Stimulated activated naive B cell treated with anti-CD40 and anti-IgM and Interleukin-4, amounts not matched to agents 10 μg/mL and 1 μg/mL and 100 μg/mL, for 72 hours (primary cell): ENCODE measurements at places on chromosomes 4 and X.
A peak's percentile ranks its signal among the peaks of the same experiment; 100 is the strongest.

GRCh38 chrX:8005678-8006347 lies 78.6 kb upstream of the PNPLA4 start:
- H3K4me3 ChIP-seq, result no peak overlapping the region
- no peak for DNase-seq
- no peaks in the 10 kb centered on the region for H3K27me3 ChIP-seq
- no peaks in the 10 kb centered on the region for H3K36me3 ChIP-seq
- H3K4me1 ChIP-seq, result peaks cover 1% of the 10 kb centered on the region

- peaks cover 13% of the 10 kb centered on the region for H3K27me3 ChIP-seq
- no peaks in the 10 kb centered on the region for H3K36me3 ChIP-seq
- no peak for DNase-seq
- no peaks in the 10 kb centered on the region for H3K4me1 ChIP-seq
Observed at GRCh38 chr4:2432991-2433530, 14.3 kb downstream of the CFAP99 start.

DNA sequence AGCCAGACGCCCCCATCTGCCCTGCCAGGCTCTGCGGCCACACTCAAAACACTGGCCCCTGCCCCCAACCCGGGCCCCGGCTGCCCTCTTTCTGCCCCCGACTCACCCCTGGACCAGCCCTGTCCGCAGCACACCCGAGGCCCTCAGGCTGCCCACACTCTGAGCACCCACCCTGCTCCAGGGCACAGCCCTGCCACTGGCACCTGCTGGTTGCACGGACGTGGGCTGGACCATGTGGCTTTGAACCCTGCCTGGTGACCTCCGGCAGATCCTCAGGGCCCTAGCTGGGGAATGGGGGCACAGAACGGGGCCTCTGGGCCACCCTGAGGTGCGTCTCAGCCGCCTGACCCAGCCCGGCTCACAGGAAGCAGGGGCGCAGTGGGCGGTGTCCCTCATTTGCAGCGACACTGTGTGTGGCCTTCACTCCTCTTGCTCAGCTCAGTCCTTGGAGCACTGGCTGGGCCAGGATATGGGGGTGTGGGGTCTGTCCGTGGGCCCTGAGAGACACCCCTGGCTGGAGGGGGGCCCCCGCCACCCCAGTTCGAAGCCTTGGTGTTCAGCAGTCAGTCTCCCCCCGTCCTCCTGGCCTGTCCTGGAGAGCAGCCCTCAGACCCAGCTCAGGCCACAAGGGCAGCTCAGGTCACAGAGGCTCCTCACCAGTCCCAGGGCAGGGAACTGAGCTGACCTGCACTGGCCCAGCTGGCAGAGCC lies 73.2 kb downstream of the FAM53A start:
- peaks cover 6% of the 10 kb centered on the region for H3K4me1 ChIP-seq
- peaks cover 4% of the 10 kb centered on the region for H3K36me3 ChIP-seq
- H3K4me3 ChIP-seq, result no peak overlapping the region
- H3K27me3 ChIP-seq, result no peaks in the 10 kb centered on the region
- H3K27ac ChIP-seq, result no peak overlapping the region
- DNase-seq, result no peak

- DNase-seq, result no peak
- H3K4me1 ChIP-seq, result peaks cover 9% of the 10 kb centered on the region
- H3K27ac ChIP-seq, result no peak overlapping the region
- H3K36me3 ChIP-seq, result no peaks in the 10 kb centered on the region
Observed at GRCh38 chrX:132493095-132493494, 4.3 kb upstream of the MBNL3 start.

DNA sequence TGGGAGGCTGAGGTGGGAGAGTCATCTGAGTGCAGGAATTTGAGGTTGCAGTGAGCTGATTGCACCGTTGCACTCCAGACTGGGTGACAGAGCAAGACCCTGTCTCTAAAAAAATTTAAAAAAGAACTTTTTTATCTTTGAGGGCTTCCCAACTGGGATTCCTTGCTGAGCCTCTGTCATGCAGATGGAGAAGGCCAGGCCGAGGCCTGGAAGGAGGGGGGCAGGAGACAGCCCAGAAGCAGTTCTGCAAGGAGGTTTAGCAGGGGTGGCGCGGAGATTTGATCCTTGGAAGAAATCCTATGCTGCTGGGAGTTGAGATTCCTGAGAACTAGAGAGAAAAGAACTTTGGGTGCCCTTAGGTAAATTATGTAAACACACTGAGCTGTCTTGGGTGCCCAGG lies 2.5 kb upstream of the ARSD start:
- DNase-seq, result no peak
- H3K27me3 ChIP-seq, result no peaks in the 10 kb centered on the region
- H3K4me1 ChIP-seq, result peaks cover 7% of the 10 kb centered on the region
- H3K36me3 ChIP-seq, result no peaks in the 10 kb centered on the region
- H3K4me3 ChIP-seq, result no peak overlapping the region

GRCh38 chr4:184825896-184826690 lies at the start of gene ACSL1:
ACSL1 (minus strand) TSS chr4:184825968; CDS start chr4:184803514, 22,454 bp downstream.
- peak within 1 kb of the TSS; percentile 88 for H3K4me3 ChIP-seq
- no peaks in the 10 kb centered on the region for H3K27me3 ChIP-seq
- H3K4me1 ChIP-seq, result peaks cover 32% of the 10 kb centered on the region

- no peaks in the 10 kb centered on the region for H3K27me3 ChIP-seq
- no peaks in the 10 kb centered on the region for H3K36me3 ChIP-seq
- no peak for DNase-seq
- no peak overlapping the region for H3K27ac ChIP-seq
- H3K4me3 ChIP-seq, result no peak overlapping the region
Observed at GRCh38 chrX:14476205-14476604, 53.1 kb upstream of the GLRA2 start.

DNA sequence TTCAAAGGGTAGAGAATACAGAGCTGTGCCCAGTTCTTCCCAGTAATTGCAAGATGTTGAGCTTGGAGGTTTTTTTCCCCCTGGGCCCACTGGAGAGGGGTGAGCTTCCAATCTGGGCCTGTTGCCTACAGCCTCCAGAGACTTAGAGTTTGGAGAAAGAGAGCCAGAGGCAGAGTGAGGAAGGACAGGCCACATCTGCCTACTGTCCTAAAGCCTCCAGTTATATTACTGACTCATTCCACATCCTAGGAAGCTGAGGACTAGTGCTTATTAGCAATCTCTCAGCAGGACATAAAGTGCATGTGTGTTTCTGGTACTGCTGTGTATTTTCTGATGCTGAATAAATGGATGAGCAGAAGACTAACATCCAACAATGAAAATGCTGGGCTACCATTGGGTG lies 181.0 kb upstream of the MAMLD1 start:
- no peaks in the 10 kb centered on the region for H3K27me3 ChIP-seq
- no peaks in the 10 kb centered on the region for H3K36me3 ChIP-seq
- DNase-seq, result no peak
- H3K4me3 ChIP-seq, result no peak overlapping the region
- H3K4me1 ChIP-seq, result no peaks in the 10 kb centered on the region

GRCh38 chr4:178344096-178344495 lies 901.9 kb upstream of the AGA start:
- H3K27me3 ChIP-seq, result no peaks in the 10 kb centered on the region
- no peaks in the 10 kb centered on the region for H3K4me1 ChIP-seq
- H3K27ac ChIP-seq, result no peak overlapping the region
- DNase-seq, result no peak
- no peak overlapping the region for H3K4me3 ChIP-seq

- no peak overlapping the region for H3K27ac ChIP-seq
- no peaks in the 10 kb centered on the region for H3K36me3 ChIP-seq
- no peak overlapping the region for H3K4me3 ChIP-seq
- H3K4me1 ChIP-seq, result peaks cover 2% of the 10 kb centered on the region
Observed at GRCh38 chr4:168796362-168797106, 213.5 kb downstream of the CBR4 start.

- H3K4me3 ChIP-seq, result no peak overlapping the region
- H3K36me3 ChIP-seq, result no peaks in the 10 kb centered on the region
- no peaks in the 10 kb centered on the region for H3K27me3 ChIP-seq
- H3K27ac ChIP-seq, result no peak overlapping the region
- DNase-seq, result no peak
- H3K4me1 ChIP-seq, result no peaks in the 10 kb centered on the region
Observed at GRCh38 chrX:20032201-20032600, 41.3 kb upstream of the BCLAF3 start.

GRCh38 chr4:172245516-172245915 lies 432.3 kb downstream of the GALNTL6 start:
- H3K4me3 ChIP-seq, result no peak overlapping the region
- no peaks in the 10 kb centered on the region for H3K36me3 ChIP-seq
- no peaks in the 10 kb centered on the region for H3K4me1 ChIP-seq
- no peaks in the 10 kb centered on the region for H3K27me3 ChIP-seq

- H3K36me3 ChIP-seq, result no peaks in the 10 kb centered on the region
- H3K27ac ChIP-seq, result no peak overlapping the region
- H3K4me1 ChIP-seq, result no peaks in the 10 kb centered on the region
Observed at GRCh38 chr4:81366779-81367178, 104.9 kb downstream of the RASGEF1B start.

GRCh38 chr4:180664766-180665368 lies 1578.3 kb upstream of the TENM3 start:
- H3K27me3 ChIP-seq, result no peaks in the 10 kb centered on the region
- peak; percentile 18 for DNase-seq
- no peaks in the 10 kb centered on the region for H3K36me3 ChIP-seq
- no peak overlapping the region for H3K4me3 ChIP-seq
- no peaks in the 10 kb centered on the region for H3K4me1 ChIP-seq
- no peak overlapping the region for H3K27ac ChIP-seq

DNA sequence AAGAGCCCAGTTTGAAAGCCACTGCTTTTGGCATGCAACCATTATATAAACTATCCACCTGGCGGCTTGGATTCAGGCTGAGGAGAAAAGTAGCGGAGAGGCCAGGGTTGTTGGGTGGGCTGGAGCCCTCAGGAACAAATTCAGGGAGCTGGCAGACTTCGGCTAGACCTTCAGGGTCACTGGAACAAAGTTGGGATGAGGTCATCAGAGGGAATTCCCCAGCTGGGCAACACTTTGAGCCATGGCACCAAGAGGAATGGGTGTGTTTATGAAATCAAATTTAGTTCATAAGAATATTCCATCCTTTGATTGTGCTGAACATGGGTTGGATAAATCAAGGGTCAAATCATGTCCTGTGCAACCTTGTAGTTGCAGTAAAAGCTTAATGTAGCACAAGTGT lies 22.0 kb downstream of the MTMR1 start:
- no peaks in the 10 kb centered on the region for H3K27me3 ChIP-seq
- no peak overlapping the region for H3K27ac ChIP-seq
- DNase-seq, result no peak
- no peak overlapping the region for H3K4me3 ChIP-seq

- H3K4me1 ChIP-seq, result peaks cover 11% of the 10 kb centered on the region
- H3K27ac ChIP-seq, result peak overlapping the region; percentile 93
- peak overlapping the region; percentile 89 for H3K4me3 ChIP-seq
- no peaks in the 10 kb centered on the region for H3K27me3 ChIP-seq
Observed at GRCh38 chrX:55452833-55453124, 852 bp downstream of the MAGEH1 start.

DNA sequence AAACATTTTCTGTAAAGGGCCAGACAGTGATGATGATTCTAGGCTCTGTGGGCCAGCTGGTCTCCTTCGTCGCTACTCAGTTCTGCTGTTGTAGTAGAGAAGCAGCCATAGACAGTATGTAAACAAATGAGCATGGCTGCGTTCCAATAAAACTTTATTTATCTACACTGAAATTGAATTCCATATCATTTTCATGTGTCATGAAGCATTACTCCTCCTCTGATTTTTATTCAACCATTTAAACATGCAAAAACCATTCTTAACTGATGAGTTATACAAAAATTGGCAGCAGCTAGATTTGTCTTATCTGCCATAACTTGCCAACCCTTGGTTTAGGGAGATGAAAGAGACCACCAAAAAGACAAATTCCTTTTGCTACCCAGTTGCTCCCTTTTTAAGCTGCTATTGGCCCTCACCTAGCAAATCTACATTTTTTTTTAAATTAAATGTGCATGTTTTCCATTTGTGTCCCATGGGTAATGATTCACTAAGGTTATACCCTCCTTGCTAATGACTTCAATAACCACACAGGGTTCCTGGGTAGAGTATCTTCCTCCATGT lies 309.9 kb downstream of the DHX15 start:
- H3K27ac ChIP-seq, result no peak overlapping the region
- no peak for DNase-seq
- H3K27me3 ChIP-seq, result no peaks in the 10 kb centered on the region
- no peaks in the 10 kb centered on the region for H3K4me1 ChIP-seq

- DNase-seq, result no peak
- H3K4me3 ChIP-seq, result no peak overlapping the region
- H3K4me1 ChIP-seq, result peaks cover 16% of the 10 kb centered on the region
- H3K27me3 ChIP-seq, result peaks cover 5% of the 10 kb centered on the region
- no peak overlapping the region for H3K27ac ChIP-seq
Observed at GRCh38 chr4:152735906-152736305, 43.6 kb downstream of the TIGD4 start.

GRCh38 chr4:154164931-154165839 lies 326.4 kb downstream of the DCHS2 start:
- H3K4me1 ChIP-seq, result peaks cover 2% of the 10 kb centered on the region
- DNase-seq, result peak; percentile 28
- H3K27me3 ChIP-seq, result peaks cover 3% of the 10 kb centered on the region
- H3K4me3 ChIP-seq, result no peak overlapping the region
- H3K27ac ChIP-seq, result peak overlapping the region; percentile 16
- no peaks in the 10 kb centered on the region for H3K36me3 ChIP-seq

DNA sequence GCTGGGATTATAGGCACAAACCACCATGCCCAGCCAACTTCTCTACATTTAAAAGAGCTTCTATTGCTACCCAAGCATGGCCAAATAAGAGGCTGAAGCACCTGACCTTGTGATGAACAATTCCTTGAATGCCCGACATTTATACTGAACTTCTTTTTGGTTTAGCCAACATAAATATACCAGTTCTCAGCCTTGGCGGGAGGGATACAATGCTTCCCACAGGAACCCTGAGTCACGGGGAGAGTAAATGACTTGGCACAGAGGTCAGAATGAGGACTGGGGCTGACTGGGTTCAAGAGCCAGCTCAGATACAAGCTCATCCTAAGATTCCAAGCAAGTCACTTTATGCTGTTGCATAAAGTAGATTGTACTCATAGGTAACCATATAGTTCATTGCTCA lies 6.1 kb downstream of the HOPX start:
- H3K27me3 ChIP-seq, result no peaks in the 10 kb centered on the region
- no peaks in the 10 kb centered on the region for H3K36me3 ChIP-seq
- H3K27ac ChIP-seq, result no peak overlapping the region
- no peaks in the 10 kb centered on the region for H3K4me1 ChIP-seq
- DNase-seq, result no peak

DNA sequence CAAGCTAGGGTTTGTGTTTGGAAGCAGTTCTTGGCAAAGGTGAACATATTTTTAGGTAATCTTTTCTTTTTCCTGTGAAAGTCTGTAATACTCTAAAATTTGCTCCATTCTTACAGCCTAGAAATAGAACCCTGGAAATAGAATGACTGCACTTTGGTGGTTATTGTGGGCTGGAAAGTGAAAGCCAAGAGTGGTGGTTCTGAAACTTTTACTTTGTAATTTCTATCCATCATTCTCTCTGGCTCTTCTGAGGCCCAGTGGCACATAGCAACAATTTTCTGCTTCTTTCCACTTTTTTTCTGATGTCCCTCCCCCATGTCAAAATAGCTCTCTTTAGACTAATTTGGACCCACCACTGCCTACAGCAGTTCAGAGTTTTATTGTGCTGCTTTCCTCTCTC lies 300.4 kb upstream of the RPS6KA3 start:
- no peak overlapping the region for H3K27ac ChIP-seq
- H3K4me1 ChIP-seq, result peaks cover 3% of the 10 kb centered on the region
- no peaks in the 10 kb centered on the region for H3K36me3 ChIP-seq
- H3K27me3 ChIP-seq, result no peaks in the 10 kb centered on the region
